ENCODE measurements at places on chromosomes 13 and 19. TPM values are rescaled to one million over a fixed set of nuclear protein-coding genes. Genes with fewer than 3 reads are reported as not detected.

IGFL1 gene
- not detected for total RNA-seq

SHISA2 gene
- total RNA-seq: 12.9 TPM

TPTE2 gene
- 0.12 TPM for total RNA-seq

PALM3 gene
- total RNA-seq: not detected

Measured in T-helper 1 cell treated with Interleukin-12 subunit alpha and Interleukin-12 subunit beta and Interleukin-4 antibody, amounts not matched to agents 30 ng/mL and 1 ng/mL, for 36 hours (primary cell).